ENCODE measurements at places on chromosomes 12 and 14. TPM values are rescaled to one million over a fixed set of nuclear protein-coding genes. Genes with fewer than 3 reads are reported as not detected.

Gene TTC9
- polyA plus RNA-seq = 5.6 TPM

Gene ANO2
- not detected for polyA plus RNA-seq

Gene CDH24
- 0.22 TPM for polyA plus RNA-seq

Gene KERA
- not detected for polyA plus RNA-seq

Gene VRTN
- polyA plus RNA-seq = not detected

Gene FGF23
- not detected for polyA plus RNA-seq

Gene LBHD2
- polyA plus RNA-seq = not detected

Gene LTBR
- not detected for polyA plus RNA-seq

Gene DAO
- not detected for polyA plus RNA-seq

Gene C14orf180
- polyA plus RNA-seq = not detected
